ENCODE measurements at places on chromosomes 3 and 15. TPM values are rescaled to one million over a fixed set of nuclear protein-coding genes. Genes with fewer than 3 reads are reported as not detected.

GRCh38 chr15:58876306-58877106, 57.0 kb downstream of the SLTM start:
- DNase-seq, result no peak

- DNase-seq, result no peak
Observed at GRCh38 chr3:146559388-146559787, 15.0 kb upstream of the PLSCR1 start.

- DNase-seq, result peak; percentile 35
Observed at GRCh38 chr3:129615751-129616281, 9.3 kb upstream of the PLXND1 start.

- DNase-seq, result no peak
Observed at GRCh38 chr15:81642451-81642990, 268.5 kb upstream of the TMC3 start.

DNA sequence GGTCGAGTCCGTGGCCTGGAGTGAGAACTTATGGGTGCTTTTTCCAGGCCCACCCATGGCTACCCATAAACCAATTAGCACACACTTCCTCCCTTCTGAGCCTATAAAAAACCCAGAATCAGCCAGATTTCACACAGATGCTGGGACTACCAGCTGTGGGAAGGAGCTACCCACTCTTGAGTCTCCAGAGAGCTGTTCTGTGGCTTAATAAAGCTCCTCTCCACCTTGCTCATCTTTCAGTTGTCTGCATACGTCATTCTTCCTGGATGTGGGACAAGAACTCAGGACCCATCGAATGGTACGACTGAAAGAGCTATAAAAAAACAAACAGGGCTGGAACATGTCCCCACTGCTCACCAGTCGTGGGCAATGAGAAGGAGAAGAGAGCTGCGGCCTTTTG, 555.4 kb upstream of the CCDC54 start:
- no peak for DNase-seq

DNA sequence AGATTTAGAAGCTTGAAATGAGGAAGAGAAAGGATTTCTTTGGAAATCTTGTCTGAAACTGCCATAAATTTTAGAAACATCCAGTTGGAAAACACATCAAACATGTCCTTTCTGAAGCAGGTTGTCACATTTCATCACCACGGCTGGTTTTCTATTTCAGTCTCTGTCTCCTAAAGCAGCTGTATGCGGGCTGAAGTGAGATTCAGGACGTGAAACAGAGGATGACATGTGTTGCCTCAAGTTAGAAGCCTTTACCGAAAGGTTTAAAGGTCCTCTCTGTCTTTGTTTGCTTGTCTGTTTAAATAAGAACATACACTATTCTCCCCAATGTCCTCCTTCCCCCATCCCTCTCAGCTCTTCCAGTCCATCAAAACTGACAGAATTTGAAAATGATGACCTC, 141.9 kb downstream of the SQOR start:
- DNase-seq, result no peak

Gene GNAT1
- total RNA-seq, result not detected

Gene CMTM7
- total RNA-seq, result 3.6 TPM

Gene IQCF5
- total RNA-seq, result not detected

Gene IGSF11
- total RNA-seq, result not detected

All from mucosa of descending colon (tissue), 3 donors.